Tibial nerve (tissue), 4 donors: ENCODE measurements at places on chromosomes 1 and 21.

DNA sequence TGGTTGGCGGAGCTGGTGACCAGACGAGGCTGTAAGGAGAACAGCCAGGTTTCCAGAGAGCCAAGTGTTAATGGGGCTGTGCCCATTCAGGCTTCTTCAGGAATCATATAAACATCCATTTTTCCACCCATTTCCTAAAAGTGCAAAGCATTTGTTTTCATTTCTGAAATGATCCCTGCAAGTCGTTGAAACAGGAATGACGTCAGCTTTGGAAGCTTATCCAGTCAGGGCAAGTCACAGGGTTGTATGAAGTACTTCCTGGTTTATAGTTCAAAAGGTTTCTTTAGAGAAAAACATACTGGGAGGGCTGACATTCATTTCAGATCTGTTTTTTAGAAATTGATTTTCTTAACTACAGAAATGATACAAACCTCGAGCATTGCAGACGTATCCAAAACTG lies 29.2 kb downstream of the IGSF5 start:
- no peak overlapping the region for H3K4me3 ChIP-seq
- DNase-seq = no peak
- H3K4me1 ChIP-seq = no peaks in the 10 kb centered on the region
- H3K27ac ChIP-seq = no peak overlapping the region
- H3K27me3 ChIP-seq = no peaks in the 10 kb centered on the region

GRCh38 chr1:228990906-228991569 lies 255.8 kb downstream of the RHOU start:
- no peak for DNase-seq
- peaks cover 50% of the 10 kb centered on the region for H3K4me1 ChIP-seq
- no peak overlapping the region for H3K27ac ChIP-seq
- H3K4me3 ChIP-seq = no peak overlapping the region
- H3K27me3 ChIP-seq = no peaks in the 10 kb centered on the region

DNA sequence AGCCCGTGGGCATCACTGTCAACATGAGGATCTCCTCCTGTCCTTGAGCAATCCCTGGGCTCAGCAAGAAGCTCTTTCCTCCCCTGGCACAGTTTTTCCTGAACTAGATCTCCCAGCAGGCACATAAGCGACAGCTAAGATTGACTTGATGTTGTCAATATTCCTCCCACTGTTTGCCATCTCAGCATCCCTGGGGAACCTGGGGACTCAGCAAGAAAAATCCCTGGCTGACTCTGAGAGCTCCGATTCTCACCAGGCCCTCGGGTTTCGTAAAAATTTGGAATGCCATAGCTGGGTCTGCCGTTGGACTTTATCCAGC lies 687.2 kb downstream of the MATN1 start:
- no peak overlapping the region for H3K4me3 ChIP-seq
- no peak overlapping the region for H3K27ac ChIP-seq
- H3K27me3 ChIP-seq = no peaks in the 10 kb centered on the region
- no peaks in the 10 kb centered on the region for H3K4me1 ChIP-seq

DNA sequence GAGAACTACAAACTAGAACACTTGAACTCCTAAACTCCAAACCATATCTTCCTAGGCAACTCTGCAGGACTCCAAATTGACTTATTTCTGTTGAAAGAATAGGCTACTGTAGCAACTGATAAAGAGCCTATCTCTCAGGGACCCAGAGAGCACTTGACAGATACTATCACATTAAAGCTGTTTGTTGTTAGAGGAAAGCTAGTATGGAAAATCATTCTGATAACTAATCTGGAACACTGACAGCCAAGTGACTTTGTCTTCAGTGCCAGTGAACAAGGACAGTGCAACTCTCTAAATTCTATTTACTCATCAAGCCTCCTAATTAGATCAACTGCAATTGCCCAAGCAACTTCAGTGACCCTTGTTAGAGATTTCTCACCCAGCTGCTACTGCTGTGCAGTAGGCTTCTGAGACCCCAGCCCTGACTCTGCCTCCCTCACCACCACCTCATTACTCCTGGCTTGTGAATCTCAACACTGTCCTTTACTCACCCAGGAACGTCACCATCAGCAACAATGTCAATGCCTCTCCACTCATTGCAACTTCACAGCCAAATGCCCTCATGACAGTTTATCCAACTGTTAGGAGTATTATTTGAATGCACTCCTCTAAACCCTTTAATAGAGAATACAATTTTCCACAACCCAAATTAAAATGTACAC lies 7.4 kb upstream of the RGS13 start:
- no peak for DNase-seq
- no peaks in the 10 kb centered on the region for H3K4me1 ChIP-seq
- no peaks in the 10 kb centered on the region for H3K36me3 ChIP-seq
- H3K27ac ChIP-seq = no peak overlapping the region
- no peak overlapping the region for H3K4me3 ChIP-seq
- H3K27me3 ChIP-seq = no peaks in the 10 kb centered on the region

DNA sequence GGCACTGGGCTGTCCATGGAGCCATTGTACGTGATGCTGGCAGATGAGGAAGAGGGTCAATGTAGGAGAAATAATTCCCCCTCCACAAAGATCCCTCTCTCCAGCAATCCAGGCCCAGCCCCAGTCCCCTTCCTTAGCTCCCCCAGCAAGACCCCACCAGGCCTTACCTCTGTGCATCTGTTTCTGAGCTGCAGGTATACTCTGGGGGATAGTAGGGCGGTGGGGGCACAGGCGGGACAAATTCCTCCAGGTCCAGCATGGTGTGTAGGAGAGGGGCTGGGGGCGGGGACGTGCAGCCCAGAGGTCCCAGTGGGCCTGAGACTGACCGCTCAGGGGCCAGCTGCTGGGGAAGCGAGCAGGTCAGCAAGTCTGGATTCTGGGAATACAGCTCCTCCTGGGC lies 3.7 kb downstream of the ENTREP3 start:
- no peaks in the 10 kb centered on the region for H3K27me3 ChIP-seq
- peaks cover 33% of the 10 kb centered on the region for H3K36me3 ChIP-seq
- H3K4me1 ChIP-seq = no peaks in the 10 kb centered on the region
- DNase-seq = no peak
- no peak overlapping the region for H3K4me3 ChIP-seq

DNA sequence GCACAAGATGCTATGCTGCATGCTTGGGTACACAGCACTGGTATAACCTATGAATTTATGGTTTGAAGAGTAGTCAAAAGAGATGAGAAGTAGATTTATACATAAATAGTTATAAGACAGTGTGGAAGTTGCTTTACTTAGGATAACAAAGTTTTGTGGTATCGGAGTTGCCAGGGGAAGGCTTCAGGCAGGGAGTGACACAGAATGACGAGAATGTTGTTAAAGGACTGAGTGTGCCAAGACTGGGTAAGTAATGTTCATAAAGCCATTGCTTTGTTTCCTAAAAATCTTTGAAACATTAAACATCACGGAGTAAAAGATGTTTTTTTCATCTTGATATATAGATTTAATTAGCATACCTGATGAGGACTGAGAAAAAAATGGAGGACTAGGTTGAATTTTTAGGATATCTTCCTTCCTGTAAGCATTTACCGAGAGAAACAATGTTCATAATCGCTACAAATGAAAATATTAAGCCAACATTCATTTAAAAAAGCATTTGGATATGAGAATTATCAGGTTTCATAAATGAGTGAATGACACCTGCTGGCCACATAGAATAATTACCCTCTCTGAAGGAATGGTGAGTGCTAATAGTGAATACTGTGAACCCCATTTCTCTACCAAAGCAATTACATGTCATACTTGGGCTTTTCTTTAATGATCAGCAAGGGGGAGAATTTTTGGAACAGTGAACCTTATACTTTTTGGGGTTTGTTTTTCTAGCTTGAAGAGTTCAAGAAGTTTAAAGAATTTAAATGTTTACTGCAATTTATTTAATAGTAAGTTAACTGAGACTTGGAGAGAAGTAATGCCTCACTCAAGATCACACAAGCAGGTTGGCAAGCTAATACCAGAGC lies 28.4 kb downstream of the EXTL2 start:
- DNase-seq = no peak
- no peak overlapping the region for H3K27ac ChIP-seq
- H3K36me3 ChIP-seq = no peaks in the 10 kb centered on the region
